Hematopoietic multipotent progenitor cell treated with erythropoietin and hydrocortisone succinate and interleukin-3 and kit ligand, for 17 days (in vitro differentiated cells): ENCODE measurements at places on chromosomes 11 and 22.

DNA sequence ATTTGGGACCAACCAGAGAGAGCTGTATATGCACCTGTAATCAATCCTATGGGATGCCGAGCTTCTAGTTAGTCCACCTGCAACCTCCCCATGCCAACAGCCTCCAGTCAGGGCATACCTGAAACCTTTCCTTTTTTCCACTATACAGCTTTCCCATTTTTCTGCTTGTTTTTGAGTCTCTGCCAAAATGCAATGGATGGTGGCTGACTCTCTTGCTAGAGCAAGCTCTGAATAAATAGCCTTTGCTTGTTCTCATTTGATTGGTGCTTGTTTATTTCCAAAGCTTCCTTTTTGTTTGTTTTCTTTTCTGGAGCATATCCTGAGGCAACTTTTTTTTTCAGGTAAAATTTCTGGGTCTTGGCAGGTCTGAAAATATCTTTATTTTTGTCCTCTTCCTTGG, 58.0 kb upstream of the PLET1 start:
- no peak for DNase-seq

- no peak for DNase-seq
Measured at GRCh38 chr22:43217285-43218030, 30.5 kb upstream of the TTLL12 start.

DNA sequence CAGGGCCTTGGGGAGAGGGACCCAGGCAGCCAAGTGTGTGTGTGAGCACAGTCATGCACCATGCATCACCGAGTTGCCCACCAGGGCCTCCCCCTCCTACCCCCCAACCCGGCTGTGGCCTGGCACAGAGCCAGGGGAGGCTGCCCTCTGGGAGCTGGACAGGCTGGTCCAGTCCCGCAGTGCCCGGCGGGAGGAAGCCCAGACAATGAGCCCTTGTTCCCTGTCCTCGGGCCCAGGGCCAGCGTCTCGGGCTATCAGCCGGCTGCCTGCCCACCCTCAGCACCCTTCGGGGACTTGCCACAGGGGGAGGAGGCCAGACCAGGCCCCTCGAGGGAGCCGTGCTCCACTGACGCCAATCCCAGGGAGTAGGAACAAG, 4.5 kb downstream of the LRRC75B start:
- no peak for DNase-seq

- DNase-seq: no peak
Measured at GRCh38 chr11:77152846-77153245, 24.8 kb downstream of the MYO7A start.

- DNase-seq: peak; percentile 35
Measured at GRCh38 chr22:46355369-46355995, 20.0 kb downstream of the TRMU start.

DNA sequence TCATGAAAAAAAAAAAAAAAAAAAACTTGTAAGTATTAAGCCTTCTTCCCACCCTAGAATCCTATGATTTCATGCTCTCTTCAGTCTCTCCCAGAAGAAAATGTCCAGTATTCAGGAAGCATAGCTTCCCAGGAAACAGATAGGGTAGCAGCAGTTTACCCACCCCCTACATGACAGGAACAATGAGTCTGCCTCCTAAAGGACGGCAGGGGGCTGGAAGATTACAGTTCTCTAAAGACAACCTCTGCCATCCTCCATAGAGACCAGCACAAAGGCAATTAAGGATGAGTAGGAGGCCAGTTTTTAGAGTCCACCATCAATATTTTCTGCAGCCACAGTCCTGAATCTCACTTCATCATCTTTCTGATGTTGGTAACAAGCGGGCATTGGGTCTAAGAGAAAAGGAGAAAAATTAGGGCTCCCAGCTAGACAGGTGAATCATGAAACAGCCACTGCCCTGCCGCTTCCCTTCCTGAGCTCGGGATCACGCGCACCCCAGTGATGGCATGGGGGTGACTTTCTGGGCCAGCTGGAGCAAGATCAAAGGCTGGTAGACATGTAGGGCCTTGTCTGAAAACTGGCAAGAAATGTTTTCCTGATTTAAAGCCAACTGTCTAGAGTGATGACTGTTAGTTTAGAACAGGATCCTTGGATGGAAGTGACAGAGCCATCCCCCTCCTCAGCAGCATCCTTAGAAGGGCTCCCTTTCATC, 322.8 kb downstream of the LARGE1 start:
- DNase-seq: no peak

DNA sequence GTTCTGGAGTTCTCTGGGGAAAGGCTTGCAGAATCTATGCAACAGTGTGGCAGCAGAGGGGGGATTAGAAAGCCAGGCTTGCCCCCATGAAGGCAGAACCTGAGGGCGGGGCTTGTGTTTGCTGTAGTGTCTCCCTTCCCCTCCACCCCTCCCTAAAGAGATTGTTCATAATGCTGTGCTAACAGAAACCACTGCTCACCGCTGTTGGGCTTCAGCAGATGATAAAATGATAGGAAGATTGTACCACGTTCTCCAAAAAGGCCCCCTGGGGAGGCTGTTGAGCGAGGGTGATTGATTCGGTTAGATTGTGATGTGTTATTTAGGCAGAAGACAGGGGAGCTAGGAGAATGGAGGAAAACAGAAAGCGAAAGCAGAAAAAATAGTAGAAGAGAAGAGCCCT, 215.2 kb upstream of the NCAM1 start:
- DNase-seq: no peak

DNA sequence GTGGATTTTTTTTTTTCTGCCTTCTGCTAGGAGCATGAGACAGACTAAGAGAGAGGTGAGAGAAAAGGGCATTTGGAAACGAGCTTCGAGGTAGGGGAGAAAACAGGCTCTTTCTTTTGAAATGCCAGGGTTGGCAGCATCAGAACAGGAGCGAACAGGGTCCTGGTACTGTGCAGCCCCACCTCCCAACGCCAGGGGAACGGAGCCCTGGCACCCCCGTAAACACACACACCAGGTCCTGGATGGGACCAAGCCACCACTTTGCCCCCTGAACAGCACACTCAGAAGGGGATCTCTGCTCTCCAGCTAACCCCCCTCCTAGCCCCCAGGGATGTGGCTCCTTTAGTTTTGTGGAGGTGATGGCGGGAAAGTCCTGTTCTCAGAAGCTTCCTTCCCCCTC, 127.1 kb downstream of the CTTN start:
- DNase-seq: no peak

DNA sequence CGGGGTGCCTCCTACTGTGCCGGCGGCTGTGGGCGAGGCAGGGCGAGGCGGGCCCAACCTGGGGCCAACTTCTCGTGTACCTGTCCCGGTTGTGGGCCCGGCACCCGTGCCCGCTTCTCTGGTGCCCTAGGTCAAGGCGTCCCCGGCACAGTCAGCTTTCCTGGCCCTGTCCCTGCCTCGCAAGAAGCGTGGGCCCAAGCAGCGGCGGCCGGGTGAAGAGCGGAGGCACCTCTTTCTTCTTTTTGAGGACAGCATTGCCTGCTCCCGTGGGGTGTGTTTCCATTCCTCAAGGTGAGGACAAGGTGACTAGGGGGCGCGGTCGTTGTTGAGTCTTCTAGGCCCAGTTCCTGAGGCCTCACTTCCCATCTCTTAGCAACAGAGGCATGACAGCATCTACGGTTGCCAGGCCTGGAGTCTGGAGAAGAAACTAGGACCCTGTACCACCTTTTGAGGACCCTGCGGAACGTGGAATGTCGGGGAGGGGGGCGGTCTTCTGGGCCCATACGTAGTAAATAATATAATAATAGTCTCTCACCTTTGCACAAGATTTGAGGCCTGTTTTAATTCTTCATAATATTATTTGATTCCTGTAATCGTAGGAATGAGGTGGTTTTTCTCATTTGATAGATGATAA, 418 bp downstream of the ACO2 start:
- no peak for DNase-seq

GRCh38 chr11:18495703-18496102, 31.0 kb downstream of the TSG101 start:
- DNase-seq: no peak

GRCh38 chr11:123742031-123742723, 717 bp upstream of the ZNF202 start:
- no peak for DNase-seq

- DNase-seq: no peak
Measured at GRCh38 chr11:19832086-19832750, 119.6 kb downstream of the NAV2 start.

GRCh38 chr11:19218216-19218615, 16.4 kb upstream of the CSRP3 start:
- no peak for DNase-seq

DNA sequence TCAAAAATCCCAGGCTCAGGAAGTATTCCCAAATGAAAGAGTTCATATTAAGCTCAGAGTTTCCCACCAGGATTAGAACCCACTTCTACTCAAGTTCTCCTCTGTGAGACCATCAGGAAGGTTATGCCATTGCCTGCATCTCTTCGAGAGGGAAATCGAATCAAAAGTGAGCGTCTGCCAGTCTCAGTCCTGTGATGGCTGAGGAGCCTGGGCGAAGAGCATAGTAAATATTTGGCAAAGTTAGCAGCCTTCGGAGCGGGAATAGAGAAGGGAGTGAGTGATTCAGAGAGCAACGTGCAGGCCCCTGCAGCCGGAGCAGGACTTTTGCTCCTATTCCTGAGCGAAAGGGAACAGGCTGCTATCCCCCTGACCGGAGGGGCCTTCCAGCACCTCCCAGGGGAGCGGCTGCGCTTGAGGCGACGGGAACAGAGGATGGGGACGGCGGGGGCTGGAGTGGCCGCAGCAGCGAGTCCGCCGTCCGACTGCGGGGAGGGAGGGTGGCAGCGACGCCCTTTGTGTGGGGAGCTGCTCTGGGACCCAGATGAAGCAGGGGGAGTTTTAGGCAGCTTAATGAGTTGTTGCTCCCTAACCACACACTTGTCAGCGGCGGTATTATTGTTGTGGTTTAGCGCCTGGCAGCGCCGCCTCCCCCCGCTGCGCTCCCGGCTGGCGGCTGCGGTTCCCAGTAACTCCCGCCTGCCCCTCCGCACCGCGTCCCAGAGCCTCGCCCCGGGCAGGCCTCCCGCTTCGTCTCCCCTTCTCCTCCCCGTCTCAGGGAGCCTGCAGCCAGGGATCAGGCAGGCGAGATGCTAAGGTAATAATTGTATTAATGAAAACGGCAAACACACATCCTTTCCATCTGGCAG, 21.7 kb upstream of the NRGN start:
- DNase-seq: no peak

DNA sequence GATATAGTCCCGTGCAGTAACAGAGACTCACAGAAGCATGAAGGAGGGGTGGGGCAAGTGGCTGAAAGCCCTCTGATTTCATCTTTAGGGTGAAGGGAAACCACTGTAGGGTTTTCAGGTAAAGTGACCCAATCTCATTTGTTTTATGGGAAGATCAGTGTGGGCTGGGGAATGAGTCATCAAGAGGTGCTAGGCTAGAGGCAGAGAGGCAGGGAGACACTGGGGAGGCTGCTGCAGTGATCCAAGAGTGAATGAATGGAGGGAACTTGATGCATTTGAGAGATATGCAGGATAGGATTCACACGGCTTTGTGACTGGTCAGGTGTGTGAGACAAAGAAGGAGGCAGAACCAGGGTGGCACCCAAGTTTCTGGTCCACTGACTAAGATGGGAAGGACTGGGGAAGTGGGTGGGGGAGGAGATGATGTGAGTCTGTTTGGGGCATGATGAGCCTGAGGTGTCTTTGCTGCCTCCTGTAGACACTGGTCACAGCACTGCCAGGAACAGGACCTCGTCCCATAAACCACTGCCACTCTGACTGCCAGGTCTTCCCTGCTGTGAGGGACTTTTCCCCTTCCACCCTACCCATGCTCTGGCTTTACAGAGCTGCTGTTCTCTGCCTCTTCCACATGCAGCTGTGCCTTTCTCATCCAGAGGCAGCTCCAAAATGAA, 239.0 kb downstream of the TENM4 start:
- DNase-seq: no peak

- no peak for DNase-seq
Measured at GRCh38 chr22:41023299-41023623, 69.1 kb upstream of the EP300 start.

DNA sequence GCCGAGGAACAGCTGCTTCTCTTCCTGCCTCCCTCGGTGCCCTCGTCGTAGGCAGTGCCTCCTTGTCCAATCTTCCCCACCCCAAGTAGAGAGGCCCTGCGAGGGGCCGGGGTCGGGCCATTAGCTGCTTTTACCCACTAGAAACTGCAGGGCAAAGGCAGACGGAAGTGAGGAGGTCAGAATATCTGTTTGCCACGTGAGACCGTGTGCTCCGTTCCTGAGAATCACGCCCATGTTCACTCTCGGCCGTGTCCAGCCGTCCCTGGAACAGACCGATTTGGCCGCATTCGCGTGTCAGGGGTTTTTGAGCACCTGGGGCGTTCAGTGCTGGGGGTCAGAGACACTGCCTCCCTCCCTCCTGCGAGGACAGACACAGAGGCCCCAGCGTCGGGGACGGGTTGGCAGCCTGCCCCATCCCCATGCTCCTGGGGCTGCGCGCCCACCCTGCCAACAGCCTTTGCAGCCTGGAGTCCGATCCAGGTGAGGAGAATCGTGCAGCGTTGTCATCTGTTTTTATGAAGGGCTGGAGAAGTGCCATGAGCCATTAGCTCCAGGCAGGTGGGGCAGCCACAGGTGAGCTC, 982.2 kb downstream of the BRD1 start:
- no peak for DNase-seq

DNA sequence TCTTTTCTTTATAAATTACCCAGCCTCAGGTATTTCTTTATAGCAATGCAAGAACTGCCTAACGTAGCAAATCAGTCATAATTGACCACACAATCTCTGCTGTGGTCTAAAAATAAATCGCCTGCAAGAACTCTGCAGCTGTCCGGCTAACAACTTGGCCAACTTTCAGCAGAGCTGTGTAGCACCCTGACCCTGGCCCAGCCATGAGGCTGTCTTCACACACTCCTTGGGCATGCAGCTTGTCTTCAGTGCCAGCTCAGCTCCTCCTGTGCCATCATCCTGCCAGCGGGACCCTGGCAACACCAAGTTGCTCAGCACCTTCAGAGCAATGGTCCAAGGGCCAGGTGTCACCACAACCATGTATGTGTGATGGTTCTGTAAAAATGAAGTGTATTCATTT, 355.6 kb downstream of the OPCML start:
- DNase-seq: no peak

DNA sequence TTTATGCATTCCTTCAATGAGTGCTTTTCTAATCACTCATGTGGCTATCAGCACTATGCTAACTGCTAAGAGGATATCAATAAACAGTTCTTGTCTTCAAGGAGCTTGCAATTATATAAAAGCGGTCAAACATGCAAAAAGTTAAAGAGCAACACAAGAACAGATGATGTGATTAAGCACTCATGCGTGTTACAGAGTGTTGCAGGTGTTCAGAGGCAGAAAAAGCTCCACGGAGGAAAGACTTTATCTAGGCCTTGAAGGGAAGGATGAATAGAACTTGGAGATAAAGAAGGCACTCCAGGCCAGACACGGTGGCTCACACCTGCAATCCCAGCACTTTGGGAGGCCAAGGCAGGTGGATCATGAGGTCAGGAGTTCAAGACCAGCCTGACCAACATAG, 13.6 kb downstream of the CD3E start:
- no peak for DNase-seq

DNA sequence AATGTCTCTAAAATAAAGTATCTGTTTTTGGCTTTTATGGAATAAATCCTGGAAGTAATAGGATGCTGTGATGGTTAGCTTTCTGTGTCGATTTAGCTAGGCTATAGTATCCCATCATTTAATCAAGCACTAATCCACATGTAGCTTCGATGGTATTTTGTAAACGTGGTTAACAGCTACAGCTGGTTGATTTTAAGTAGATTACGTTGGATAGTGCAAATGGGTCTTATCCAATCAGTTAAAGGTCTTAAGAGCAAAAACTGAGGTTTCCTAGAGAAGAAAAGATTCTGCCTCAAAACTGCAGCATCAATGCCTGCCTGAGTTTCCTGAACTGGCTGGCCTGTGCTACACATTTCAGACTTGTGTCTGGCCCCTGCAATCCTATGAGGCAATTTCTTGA, 314.2 kb upstream of the SORL1-AS1 start:
- no peak for DNase-seq

GRCh38 chr11:46604796-46605195, 11.0 kb upstream of the AMBRA1 start:
- DNase-seq: peak; percentile 68
